NCI-H1417 (cell line): ENCODE measurements at places on chromosomes 5 and 9.

DNA sequence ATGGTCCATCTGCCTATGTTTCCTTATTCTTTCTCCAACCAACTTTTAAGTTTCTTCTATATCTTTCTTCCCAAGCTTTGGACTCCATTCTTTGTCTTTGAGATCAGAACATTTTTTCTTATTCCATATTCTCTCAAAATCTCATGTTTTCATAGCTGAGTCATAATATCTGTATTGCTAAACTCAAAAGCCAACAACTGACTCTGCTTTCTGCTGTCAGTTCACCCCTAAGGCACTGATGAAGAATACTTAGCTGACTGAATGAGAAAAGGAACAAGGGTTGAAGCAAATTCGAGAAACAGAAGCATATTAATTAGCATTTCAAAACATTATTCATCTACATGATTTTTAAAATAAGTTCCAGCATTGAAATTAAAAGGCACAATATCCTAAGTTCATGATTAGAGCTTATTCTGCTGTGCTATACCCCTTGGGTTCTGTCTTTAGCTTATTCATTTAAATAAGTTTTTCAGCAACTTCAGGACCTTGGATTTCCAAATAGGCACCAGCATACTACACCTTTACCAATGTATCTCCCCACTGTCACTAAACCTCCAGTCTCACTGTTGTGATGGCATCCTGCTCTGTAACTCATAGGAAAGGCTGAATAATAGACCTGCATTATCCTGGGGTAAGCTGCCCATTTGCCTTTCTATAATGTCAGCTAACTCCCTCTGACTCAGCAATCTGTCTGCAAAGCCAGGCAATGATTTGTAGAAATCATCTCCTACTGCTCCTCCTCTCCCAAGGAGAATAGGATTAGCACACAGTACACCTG, 49.9 kb upstream of the C5orf46 start:
- no peak for DNase-seq

GRCh38 chr5:40223884-40224402, 455.8 kb upstream of the PTGER4 start:
- no peak for DNase-seq

DNA sequence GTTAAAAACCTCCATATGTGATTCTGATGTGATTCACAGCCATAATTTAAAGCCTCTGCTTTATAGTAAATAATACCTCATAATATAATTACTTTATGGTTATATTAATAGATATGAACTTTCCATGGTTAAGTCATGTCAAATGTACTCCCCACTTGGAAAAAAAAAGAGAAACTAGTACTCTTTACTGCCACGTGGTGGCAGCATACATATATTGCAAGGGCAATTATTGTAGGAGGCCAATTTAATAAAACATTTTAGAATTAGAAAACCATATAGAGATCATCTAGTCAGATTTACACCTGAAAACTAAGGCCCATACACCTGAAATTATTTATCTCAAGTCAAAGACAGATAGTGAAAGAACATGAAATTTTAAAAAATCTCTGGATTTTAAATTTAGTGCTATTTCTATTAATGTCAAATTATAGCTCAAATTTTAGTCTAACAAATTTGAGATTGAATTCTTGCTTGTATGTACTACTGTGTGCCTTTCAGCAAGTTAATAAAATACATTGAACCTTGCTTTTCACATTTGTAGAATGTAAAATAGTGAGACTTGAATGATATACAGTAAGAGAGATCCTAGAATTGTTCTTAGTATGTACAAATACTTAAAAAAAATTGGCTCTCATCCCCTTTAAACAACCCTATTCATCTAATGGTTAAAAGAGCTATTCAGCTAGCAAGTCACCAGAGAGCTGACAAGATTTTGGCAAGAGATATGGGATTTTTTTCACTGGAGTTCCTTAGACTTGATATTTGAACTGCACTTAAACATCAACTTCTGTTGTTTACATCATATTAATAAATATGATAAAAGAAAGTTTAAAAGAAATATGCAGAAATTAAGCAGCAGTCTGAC, 603.8 kb downstream of the TLE4 start:
- DNase-seq: peak; percentile 58

DNA sequence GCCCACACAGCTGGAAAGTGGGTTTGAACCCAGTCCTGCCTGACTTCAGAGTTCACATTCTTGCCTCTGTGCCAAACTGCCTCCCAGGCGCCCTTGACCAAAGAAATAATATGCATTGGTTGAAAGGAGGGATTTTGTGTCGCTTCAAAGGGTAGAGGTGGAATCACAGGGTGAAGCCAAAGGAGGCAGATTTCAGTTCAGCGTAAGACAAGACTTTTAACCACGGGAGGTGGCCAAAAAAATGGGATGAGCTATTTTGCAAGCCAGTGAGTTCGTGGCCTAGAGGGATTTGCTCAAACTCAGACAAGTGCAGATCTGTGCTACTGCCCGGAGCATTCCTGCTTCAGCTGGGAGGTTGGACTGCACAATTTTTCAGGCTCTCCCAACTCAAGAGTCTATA, 57.6 kb upstream of the RANBP3L start:
- no peak for DNase-seq

DNA sequence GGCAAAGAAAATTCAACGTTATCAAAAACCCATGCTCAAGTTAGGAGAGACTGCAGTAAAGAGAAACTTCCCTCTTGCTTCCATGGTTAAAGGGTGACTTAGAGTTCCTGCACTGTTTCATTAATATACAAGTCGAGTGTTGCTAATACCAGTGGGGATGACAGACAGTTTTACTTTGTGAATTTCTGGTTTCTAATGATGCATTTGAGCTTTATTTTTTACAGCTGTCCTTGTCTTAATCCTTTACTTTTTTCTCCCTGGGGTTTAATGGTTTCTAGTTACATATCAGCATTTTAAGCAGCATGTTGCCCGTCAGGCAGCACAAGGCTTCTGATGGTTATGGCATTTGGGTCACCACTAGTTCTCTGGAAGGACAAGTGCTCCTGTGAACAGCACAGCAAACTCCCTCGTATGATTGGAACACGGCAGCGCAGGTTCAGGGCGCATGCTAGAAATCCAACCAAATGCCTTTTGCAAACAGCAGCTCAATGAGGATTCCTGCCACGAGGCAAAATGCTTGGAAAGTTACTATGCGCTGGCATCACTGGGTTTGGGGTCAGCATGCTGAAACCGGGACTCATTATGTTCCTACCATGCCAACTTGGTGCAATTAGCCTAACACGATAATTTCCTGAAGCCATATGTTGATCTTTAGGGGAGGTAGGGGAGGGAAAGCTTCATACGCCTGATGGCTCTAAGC, 463.8 kb downstream of the BNC2 start:
- DNase-seq: no peak

- DNase-seq: no peak
Observed at GRCh38 chr5:6989230-6989629, 276.0 kb downstream of the TENT4A start.

GRCh38 chr5:80026841-80027240, 8.3 kb upstream of the THBS4 start:
- DNase-seq: no peak

DNA sequence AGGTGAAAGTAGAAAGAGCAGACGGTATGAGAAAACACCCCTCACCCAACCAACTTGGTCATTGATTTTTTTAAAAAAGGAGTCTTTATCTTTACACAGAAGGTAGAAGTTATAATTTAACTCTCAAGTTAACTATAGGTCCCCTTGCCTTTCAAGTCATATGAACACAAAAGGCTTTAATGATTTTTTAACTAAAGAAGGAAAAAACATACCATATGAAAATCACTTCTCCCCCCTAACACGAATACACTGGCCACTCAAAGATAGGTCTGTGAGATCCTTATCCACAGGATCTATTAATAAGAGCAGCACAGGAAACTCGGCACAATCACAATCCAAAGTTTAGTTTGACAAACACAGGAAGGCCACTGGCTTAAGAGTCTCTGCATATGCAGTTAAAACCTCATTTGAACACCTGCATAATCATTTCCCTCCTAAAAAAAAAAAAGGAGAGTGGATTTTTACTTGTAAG, 138.0 kb downstream of the ENC1 start:
- no peak for DNase-seq

DNA sequence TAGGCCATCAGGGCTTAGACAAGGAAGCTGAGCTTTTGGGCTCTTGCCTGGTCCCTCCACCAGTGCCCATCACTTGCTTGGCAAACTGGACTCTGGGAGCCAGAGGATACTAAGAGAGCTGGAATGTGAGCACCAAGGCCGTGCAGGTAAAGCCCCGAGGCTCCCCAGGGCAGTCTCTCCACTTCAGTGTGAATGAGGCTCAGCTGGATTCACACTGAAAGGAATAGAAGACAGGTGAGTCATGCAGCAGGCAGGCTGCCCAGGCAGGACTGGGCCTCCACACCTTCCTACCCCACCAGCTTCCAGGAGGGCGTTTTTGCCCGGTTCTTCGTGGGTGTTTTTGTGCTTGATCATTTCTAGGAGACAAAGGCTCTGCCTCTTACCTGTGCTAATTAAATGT, 7.3 kb upstream of the CTSV start:
- peak; percentile 92 for DNase-seq

GRCh38 chr5:162256711-162257110, 189.1 kb downstream of the GABRG2 start:
- no peak for DNase-seq

DNA sequence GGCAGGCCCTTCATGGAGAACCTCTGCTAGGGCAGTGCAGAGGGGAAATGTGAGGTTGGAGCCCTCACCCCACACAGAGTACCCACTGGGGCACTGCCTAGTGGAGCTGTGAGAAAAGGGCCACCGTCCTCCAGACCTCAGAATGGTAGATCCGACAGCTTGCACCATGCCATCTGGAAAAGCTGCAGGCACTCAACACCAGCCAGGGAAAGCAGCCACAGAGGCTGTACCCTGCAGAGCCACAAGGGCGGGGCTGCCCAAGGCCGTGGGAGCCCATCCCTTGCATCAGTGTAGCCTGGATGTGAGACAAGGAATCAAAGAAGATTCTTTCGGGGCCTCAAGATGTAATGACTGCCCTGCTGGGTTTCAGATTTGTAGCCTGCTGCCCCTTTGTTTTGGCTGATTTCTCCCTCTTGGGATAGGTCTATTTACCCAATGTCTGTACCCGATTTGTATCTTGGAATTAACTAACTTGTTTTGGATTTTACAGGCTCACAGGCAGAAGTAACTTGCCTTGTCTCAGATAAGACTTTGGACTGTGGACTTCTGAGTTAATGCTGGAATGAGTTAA, 16.6 kb upstream of the ZDHHC11 start:
- DNase-seq: no peak

GRCh38 chr5:116365006-116365496, 209.6 kb downstream of the SEMA6A start:
- DNase-seq: no peak
